Inflammatory macrophage (primary cell): ENCODE measurements at places on chromosomes 12 and 14.

DNA sequence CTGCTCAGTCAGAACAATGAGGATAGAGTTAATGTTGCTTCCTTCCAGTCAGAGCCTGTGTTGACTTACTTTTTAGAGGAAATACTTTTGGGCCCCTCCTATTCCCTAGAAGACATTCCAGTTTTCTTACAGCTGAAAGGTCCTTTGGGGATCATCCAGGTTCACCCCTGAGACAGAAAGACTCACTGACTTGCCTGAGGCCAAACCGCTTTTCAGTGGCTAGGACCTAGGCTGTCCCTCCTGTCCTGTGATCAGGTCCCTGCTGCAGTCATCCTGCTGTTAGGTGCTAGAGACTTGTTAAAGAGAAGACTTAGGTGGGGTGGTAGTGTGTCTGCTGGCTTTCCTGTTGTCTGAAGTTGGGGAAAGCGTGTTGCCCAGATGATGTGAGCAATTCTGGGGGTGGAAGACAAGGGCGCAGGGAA, 39.6 kb downstream of the SUSD6 start:
- DNase-seq = no peak

- DNase-seq = no peak
These were observed 80.9 kb upstream of the TRAF3 start for GRCh38 chr14:102696332-102696731.

DNA sequence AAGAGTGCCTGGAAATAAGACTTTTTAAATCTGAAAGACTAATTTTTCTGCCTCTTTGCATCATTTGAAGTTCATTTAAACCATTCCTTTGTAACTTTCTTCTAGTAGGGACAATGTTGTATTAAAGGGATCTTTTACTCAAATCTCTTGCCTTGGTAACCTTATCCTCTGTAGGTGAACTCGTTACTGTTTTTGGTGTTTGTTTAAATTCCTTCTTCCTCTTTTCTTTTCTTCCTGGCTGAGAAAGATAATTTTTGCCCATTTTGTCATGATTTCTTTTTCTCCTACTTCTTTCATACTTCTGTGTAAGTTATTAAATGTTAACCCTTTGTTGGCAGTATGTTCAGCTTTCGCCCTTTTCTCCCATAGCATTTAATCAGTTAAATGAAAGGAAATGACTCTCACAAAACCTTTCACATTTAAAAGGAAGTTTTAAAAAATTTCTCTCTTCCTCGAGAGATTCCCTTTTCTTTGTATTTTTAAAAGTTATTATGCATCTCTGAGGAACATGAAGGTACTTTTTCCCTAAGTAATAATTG, 10.3 kb downstream of the VEZT start:
- DNase-seq = no peak

- no peak for DNase-seq
These were observed 112.5 kb downstream of the DENND5B start for GRCh38 chr12:31478425-31478824.

DNA sequence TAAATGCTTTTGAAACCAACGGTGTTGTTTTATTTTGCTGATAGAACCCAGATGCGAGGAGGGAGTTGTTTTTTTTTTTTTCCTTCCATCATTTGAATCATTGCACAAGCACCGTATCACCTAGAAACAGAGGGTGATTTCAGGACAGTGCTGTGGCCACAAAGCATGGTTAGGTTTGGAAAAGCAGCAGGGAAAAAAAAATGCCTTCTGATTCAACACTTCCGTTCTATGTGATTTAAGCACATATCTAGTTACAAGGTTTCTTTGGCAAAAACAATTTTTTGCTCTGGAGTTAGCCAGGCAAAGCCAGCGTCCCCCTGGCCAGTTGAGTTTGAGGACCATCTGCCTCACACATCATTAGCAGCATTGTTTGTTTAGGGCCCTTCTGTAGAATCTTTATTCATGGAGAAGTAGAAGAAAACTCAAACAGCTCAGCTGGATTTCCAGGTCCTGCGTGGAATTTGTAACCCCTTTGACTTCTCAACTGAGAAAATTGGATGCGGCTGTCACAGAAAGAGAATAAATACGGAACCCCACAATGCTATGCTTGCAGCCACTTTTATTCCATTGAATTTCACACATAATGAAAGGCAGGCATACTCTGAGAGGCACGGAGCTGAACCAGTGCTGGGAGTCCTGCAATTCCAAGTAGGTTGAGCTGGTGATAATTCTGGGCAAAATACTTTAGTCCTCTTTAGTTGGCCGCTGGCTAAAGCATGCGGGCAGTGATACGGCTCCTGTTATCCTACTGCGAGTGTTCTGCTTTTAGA, 17.0 kb upstream of the WNT5B start:
- no peak for DNase-seq

GRCh38 chr12:94320109-94320508, 139.6 kb downstream of the CEP83 start:
- no peak for DNase-seq

GRCh38 chr14:49692193-49692757, 645 bp upstream of the KLHDC1 start:
- DNase-seq = no peak

DNA sequence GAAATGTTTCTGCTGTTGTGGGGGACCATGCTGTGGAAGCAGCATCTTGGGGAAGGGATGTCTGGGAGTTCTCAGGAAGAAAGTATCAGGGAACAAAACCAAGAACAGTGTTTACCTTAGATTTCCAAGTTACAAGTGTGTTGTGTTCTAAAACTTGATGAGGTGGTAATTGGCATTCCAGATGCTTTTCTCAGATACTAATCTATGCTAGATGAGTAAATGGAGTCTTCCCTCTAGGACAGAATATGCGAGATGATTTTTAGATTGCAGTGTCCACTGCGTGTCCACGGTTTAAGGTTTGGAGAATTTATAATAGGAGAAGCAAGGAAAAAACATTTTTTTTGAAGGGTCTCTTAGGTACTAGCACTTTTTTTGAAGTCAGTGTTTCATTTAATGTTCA, 436.5 kb downstream of the PCNX1 start:
- no peak for DNase-seq

DNA sequence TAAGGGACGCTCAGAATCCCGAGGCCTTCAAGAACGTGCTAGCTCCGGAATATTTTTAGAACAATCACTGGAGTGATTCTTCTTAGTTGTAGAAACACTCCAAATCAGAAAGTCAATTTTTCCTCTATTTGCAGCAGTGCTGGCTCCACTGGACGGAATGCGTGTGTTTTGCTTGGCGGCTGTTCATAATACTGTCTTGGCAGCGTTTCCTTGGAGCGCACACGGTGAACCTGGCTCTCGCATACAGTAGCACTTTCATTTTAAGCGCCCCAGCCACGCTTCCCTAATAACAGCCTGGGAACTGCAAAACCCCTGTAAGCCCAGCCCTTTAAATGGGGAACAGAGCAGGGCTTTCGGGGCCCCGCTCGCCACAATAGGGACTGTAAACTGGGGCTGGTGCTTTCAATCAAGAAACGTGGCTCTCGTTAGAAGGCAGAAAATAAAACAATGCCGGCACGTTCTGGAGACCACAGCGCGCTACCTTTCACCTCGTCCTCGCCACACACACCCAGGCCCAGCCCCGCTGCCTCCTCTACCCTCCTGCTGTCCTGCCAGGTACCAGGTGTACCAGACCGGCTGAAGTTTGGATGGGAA, 79.9 kb downstream of the BCL11B start:
- DNase-seq = no peak

DNA sequence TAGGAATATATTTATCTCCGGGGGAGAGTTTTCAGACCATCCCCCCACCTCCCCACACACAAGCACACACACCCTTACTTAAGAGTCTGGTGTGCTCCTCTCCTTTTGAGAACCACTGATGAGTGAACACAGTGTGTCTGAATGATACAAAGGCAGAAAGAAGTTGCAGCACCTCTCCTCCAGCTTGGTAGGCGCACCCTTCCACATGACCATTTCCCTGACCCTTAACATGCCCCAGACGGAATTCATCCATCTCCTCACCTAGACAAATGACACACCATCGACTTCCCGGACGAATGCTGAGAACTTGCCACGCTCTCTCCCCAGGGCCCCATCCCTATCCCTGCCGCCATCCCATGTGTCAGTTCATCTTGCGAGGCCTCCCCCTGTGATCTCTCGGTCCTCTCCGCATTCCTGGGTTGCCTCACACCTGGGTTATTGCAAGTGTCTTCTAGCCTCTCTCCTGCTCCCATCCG, 3.9 kb downstream of the TNFRSF1A start:
- DNase-seq = no peak

DNA sequence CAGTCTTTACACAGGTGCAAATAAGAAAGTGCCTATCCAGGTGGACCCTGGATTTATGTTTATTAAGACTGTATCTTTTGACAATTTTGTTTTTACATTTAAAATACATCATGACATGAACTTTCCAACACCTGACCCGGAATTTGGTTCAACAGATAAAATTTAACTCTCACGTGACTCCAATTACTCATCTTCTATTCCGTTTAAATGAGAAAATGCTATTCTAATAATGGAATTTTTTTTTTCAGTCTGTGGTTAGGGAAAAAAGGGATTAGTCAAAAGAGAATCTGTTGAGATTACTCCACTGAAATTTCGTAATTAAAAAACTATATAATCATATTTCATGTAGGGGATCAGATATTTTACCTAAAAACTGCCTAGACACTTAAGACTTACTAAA, 11.1 kb downstream of the VPS37B start:
- DNase-seq = no peak

GRCh38 chr12:1879633-1880032, 38.8 kb downstream of the CACNA2D4 start:
- no peak for DNase-seq
